ENCODE measurements at places on chromosomes 2 and 18.

- no peak for DNase-seq
Measured at GRCh38 chr2:568639-569235, 108.5 kb downstream of the TMEM18 start.

DNA sequence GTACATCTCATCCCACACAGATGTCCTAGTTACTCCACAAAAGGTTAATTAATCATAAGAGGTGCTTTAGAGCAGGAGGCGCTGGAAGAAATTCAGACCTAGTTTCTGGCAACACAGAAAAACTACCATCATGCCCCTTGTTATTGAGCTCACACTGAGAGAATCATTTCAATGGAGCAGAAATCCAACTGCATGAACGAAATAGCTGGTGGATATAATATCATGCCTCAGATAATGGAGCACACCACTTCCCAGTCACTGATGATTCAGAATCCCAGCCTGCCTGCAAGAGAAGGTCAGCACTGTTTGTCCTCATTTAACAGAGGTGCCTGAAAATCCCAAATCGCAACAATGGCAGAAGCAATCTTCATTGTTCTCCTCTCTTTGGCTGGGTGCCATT, 125.8 kb upstream of the CREB1 start:
- DNase-seq, result no peak

GRCh38 chr2:54947646-54948045, 102.6 kb downstream of the RTN4 start:
- DNase-seq, result no peak

GRCh38 chr18:37447962-37448888, 117.4 kb downstream of the CELF4 start:
- no peak for DNase-seq

GRCh38 chr2:165283342-165283741, 44.1 kb downstream of the SCN2A start:
- no peak for DNase-seq

GRCh38 chr2:144004742-144005141, 515.2 kb downstream of the ZEB2 start:
- DNase-seq, result no peak

DNA sequence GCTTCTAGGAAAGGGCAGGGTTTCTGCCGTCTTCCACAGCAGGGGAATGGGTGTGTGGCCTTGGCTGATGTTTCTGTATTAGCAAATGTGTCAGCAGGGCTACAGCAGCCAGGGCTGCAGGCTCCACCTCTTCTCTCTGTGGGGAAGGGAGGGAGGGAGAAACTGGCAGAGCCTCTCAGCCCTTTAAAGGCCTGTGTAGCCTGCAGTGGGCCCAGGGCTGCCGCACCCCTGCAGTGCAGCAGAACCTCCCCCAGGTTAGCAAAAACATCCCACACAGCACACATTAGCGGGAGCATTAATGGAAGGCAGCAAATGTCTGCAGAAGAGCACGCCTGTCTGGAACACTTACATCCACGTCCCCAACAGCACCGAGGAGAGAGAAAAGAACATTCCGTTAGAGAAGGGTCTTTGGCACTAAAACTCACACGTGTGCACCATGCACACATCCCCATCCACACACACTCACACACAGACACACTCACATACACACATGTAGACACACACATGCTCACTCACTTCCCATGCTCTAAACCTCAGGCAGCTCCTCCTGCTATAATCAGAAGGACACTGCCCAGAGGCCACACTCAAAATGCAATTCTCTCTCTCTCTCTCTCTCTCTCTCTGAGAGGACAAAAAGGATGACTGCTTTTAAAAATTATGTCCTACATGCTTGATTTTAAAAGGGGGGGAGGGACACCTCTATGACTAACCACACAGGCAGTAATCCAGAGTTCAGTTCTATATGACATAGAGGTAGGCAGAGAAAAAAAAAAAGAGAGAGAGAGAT, 24.1 kb downstream of the MRPL35 start:
- DNase-seq, result no peak
